ENCODE measurements at places on chromosomes 1 and 21.

DNA sequence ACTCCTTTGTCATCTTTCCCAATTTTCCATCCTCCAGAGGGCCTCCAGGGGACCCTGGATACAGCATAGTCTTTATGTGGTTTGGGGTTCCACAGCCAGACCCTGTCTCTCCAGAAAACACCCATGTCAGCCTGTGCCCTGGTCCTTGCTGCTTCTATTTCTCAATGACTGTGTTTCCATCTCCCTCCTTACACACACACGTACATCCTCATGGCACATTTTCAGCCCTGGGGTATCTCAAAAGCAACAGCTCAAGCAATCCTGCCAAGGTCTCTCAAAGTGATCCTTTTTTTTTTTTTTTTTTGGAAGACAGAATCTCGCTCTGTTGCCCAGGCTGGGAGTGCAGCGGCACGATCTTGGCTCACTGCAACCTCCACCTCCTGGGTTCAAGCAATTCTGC lies 22.3 kb downstream of the QSOX1 start:
- no peak for DNase-seq

- no peak for DNase-seq
These were observed 55.4 kb downstream of the DDAH1 start for GRCh38 chr1:85409516-85409915.

GRCh38 chr1:5718831-5719632 lies 273.2 kb downstream of the NPHP4 start:
- no peak for DNase-seq

GRCh38 chr1:155835548-155835947 lies 21.5 kb downstream of the GON4L start:
- no peak for DNase-seq

- no peak for DNase-seq
These were observed 8.0 kb downstream of the C1orf35 start for GRCh38 chr1:228095161-228095560.

DNA sequence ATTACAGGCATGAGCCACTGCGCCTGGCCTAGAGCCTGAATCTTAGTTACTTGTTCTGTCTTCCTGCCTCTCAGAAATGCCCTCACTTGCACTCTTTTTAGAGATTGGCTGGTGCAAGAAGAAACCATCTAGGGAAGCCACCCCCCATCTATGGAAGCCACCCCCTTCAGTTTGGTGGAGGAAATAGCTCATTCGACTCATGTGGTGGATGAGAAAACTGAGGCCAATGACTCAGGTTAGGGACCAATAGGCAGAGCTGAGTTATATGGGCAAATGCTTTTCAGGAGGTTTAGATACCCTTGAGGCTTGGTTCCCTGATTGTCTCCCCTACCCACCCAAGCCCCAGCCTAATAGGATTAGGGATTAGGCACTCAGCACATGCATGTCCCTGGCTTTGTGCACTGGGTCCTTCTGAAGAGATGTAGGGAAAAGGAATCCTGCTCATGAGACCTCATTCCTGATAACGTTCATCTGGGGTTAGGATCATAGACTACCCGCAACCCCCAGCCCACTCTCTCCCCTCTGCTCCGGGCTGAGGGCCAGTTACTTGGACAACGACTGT lies 77.1 kb downstream of the PAX7 start:
- no peak for DNase-seq

GRCh38 chr1:175891783-175892309 lies 148.5 kb upstream of the TNR start:
- no peak for DNase-seq

Measured in tibial nerve (tissue), 4 donors.